Hematopoietic multipotent progenitor cell treated with erythropoietin and hydrocortisone succinate and interleukin-3 and kit ligand, for 6 days (in vitro differentiated cells): ENCODE measurements at places on chromosomes 7 and 10.
A peak's percentile ranks its signal among the peaks of the same experiment; 100 is the strongest.

GRCh38 chr10:98466861-98467505, 20.2 kb upstream of the HPS1 start:
- peak; percentile 81 for DNase-seq

DNA sequence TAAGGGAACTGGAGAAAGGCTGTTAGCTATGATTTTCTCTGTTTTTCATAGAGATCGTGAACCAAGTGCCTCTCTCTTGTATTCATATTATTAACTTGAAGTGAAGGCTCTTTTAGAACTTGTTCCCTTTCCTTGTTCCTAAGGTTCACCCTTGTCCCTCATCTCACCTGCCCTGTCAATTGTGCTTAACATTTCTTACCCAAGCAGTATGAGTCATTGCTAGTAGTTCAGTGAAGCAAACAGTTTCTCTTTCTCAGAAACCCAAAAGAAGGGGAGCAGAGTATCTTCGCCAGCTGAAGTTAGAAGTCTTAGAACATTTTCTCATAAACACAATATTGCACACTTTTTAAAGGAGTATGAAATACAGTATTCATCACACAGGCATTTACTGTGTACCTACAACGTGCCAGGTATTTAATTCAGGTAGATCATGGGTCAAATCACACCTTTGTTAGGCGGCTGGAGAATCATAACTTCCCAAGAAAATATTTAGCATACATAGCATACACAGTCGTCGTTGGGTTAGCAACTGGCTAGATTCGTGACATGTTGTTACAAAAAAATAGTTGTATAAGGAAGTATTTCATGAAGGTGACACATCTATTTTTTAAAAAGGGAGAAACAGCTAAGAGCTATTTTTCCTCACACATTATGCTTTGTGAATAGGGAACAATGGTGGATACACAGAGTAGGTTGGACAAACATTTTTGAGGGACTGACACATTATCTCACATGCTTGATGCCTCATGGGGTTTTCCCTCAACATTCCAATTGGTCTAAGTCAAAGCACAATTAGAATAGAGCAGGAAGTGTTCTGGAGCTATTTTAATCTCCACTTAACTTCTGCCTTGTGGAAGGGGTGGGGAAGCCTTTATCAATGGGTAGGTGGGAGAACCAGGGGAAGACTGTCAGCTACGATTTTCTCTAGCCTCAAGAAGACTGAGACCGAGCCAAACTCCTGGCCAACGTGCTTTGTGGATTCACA, 13.2 kb downstream of the HDAC9 start:
- peak; percentile 5 for DNase-seq

DNA sequence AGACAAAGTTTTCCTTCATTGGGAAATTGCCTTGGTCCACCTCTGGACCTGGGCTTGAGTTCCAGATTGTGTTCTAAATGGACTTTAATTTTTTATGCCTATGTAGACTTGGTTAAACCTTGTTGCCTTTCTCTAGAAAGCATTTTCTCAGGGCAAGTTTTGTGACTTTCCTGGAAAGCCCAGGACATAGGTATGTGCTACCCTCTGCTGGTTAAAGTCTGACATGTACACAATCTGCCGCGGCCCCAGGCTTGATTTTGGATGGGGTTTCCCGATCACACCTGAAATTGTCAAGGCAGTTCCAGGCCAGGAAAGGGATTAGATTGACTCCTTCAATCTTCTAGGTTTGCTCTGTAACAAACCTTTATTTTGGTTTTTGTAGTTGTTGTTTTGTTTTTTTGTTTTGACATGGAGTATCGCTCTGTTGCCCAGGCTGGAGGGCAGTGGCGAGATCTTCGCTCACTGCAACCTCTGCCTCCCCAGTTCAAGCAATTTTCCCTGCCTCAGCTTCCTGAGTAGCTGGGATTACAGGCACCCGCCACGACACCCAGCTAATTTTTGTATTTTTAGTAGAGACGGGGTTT, 14.1 kb upstream of the AKR1B10 start:
- DNase-seq: peak; percentile 77

DNA sequence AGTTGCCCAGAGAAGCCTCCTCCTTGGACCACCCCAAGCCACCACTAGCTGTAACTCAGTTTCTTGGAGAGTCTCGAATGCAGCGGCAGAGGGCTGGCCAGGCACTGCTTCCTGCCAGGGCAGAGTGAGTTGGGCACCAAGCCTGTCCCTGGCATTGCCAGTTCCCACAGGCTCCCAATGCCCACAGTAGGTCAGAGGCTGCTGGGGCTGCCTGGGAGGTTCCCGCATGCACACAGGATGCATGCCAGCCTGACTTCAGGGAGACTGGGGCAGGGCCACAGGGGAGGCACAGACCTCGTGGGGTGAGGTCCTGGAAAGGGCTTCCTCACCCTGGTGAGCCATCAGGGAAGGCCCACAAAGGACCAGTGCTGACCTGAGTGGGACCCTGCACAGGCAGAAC, 152.8 kb downstream of the ZNF248 start:
- no peak for DNase-seq

GRCh38 chr10:88374392-88375175, 208.5 kb downstream of the RNLS start:
- no peak for DNase-seq

GRCh38 chr10:119640875-119641526, 10.2 kb upstream of the BAG3 start:
- DNase-seq: no peak
